ENCODE measurements at places on chromosomes 7 and 10.

GRCh38 chr7:34059136-34059828 lies 153.9 kb downstream of the BMPER start:
- DNase-seq, result no peak

- DNase-seq, result no peak
Measured at GRCh38 chr10:113907166-113907565, 52.7 kb downstream of the NHLRC2 start.

GRCh38 chr7:105149827-105150226 lies 135.8 kb downstream of the KMT2E start:
- DNase-seq, result peak; percentile 54

GRCh38 chr10:110067960-110068770 lies 60.4 kb downstream of the ADD3 start:
- no peak for DNase-seq

DNA sequence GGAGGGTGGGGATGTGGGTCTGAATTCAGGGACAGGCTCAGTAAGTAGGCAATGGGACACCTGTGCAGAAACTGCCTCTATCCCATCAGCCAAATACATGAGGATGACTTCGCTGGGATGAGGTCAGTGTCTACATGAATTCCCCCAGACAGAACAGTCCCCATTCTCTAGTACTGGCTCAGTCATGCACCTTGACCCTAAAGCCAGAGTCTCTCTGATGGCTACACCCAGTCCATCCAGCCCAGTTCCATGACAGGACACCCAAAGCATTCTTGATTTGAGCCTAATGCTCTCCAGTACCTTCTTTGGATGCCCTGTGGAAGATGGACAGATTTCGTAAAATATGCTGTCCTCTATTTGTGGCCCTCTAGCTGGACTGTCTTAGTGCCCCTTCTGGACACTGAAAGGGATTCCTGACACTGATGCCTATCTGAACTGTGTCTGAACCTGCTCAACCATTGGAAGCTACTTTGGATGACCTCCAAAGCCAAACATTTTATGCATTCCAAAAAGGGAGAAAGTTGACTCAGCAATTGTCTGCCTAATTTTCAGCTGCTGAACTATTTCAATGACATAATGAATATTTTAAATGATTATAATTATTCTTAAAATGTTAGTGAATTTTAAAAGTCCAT lies 14.6 kb downstream of the SFRP4 start:
- peak; percentile 74 for DNase-seq

DNA sequence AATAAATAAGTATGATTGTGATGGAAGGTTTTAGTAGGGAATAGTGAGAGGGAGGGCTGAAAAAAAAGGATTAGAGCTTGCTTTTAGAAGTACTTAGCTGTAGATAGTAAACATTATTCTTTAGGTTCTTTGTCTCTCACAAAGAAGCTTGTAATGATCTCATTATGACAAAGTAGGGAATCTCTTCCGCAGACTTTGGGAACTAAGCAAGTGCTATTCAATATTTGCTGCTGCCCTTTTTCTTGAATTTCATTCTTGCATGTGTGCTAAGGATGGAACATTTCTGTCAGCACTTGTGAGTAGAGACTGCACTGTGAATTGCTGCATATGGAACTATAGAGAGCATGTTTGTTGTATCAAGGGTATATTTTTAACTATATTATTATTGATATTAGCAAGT lies 173.4 kb downstream of the ST7 start:
- no peak for DNase-seq

DNA sequence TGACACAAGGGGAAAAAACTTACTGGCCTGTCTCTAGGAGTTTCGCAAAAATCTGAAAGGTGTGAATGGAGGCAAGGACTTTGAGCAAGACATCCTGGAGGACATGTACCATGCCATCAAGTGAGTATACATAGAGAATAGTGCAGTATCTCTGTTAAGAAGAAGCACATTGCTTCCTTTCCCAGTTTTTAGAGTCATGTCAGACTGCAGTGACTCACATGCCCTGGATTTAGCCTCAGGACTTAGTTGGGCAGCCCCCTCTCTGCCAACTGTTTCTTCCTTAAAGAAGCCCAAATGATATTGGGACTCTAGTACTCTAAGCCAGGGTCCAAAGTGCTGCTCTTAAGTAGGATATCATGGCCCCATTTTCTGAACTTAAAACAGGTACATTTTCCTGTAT lies 28.1 kb upstream of the NFKB2 start:
- no peak for DNase-seq

GRCh38 chr7:150753239-150753638 lies 16.0 kb downstream of the GIMAP5 start:
- DNase-seq, result no peak

- DNase-seq, result no peak
Measured at GRCh38 chr7:153404781-153405279, 645.3 kb downstream of the ACTR3B start.

- no peak for DNase-seq
Measured at GRCh38 chr10:104348601-104349000, 5.0 kb upstream of the CFAP58 start.

- no peak for DNase-seq
Measured at GRCh38 chr7:83947260-83947659, 247.3 kb downstream of the SEMA3A start.

- DNase-seq, result no peak
Measured at GRCh38 chr10:132371641-132372081, 25.3 kb upstream of the PWWP2B start.

DNA sequence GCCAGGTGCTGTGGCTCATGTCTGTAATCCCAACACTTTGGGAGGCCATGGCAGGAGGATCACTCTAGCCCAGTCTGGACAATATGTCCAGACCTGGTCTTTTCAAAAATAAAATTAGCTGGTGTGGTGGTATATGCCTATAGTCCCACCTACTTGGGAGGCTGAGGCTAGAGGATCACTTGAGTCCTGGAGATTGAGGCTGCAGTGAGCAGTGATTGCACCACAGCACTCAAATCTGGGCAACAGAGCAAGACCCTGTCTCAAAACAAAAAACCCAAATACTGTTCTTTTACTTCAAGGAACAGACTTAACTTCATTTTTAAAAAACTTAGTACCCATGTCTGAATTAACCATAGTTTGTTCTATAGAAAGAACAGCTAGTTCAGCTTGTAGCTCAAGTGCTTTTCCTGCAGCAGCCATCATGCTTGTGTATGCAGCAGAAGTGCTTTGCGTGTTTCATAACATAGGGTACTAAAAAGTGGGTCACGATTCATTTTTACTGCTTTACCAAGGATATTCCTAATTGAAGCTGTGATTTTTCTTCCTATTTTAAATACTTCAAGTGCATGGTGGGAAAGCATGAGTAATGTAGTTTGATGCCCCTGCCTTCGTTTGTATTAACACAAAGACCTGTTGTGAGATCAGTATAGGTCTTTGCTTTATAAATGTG lies 5.9 kb downstream of the EIF4H start:
- no peak for DNase-seq

- DNase-seq, result no peak
Measured at GRCh38 chr7:20519645-20520044, 95.8 kb upstream of the ABCB5 start.

- DNase-seq, result no peak
Measured at GRCh38 chr10:109327266-109327665, 596.0 kb downstream of the XPNPEP1 start.

- no peak for DNase-seq
Measured at GRCh38 chr10:51092402-51092801, 18.1 kb downstream of the PRKG1 start.

DNA sequence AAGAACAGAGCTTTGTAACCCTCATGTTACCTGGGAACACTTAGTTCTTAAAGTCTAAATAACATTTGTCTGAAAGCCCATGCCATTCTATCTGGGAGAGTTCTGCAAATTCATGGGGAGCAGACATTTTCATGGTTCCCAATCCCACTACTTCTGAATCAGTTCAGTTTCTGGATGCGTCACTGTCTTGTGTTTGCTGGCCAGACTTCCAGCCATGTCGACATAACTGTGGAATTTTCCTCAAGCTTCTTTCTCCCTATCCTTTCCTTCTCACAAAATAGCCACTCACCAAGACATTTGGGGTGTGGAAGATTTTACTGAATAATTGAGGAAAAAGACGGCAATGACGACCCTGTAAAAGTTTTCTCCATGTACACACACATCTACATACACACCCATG lies 272.5 kb downstream of the NEBL start:
- no peak for DNase-seq

GRCh38 chr10:116178086-116178605 lies 94.9 kb downstream of the GFRA1 start:
- DNase-seq, result no peak

GRCh38 chr7:27663989-27664331 lies 1.3 kb upstream of the HIBADH start:
- DNase-seq, result no peak

DNA sequence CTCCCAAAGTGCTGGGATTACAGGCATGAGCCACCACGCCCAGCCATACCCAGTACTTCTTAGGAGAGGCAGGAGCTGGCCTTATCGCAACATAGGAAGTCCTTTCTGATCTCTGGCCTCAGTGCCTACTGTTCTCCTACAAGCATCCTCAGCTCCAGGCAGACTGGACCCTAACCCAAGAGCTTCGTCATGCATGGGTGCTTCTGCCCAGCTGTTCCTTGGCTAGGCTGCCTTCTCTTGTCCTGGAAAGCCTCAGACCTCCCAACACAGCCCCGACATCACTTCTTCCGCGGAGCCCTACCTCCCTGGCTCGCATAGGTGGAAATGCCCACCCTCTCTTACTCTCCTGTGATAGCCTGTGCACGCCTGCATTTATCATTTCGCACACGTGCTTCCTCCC lies 15.8 kb downstream of the BCL7B start:
- no peak for DNase-seq

- no peak for DNase-seq
Measured at GRCh38 chr10:36455526-36456133, 669.8 kb upstream of the ANKRD30A start.

DNA sequence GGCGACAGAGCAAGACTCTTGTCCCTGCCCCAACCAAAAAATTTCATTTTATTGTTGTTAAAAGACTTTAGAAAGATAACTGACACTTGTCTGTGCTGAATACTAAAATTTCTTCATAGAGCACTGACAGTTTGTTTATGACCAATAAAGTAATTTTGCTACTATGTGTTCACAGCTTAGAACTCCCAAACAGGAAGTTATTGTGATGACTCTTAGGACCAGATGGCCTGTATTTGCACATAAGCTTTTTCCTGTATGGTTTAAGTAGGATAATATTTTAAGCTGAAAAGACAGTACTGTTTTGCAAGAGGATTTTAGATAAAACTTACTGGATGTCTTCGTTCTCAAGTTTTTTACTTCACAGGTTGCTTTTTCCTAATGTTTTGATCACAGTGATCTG lies 80.7 kb downstream of the MMRN2 start:
- peak; percentile 31 for DNase-seq

DNA sequence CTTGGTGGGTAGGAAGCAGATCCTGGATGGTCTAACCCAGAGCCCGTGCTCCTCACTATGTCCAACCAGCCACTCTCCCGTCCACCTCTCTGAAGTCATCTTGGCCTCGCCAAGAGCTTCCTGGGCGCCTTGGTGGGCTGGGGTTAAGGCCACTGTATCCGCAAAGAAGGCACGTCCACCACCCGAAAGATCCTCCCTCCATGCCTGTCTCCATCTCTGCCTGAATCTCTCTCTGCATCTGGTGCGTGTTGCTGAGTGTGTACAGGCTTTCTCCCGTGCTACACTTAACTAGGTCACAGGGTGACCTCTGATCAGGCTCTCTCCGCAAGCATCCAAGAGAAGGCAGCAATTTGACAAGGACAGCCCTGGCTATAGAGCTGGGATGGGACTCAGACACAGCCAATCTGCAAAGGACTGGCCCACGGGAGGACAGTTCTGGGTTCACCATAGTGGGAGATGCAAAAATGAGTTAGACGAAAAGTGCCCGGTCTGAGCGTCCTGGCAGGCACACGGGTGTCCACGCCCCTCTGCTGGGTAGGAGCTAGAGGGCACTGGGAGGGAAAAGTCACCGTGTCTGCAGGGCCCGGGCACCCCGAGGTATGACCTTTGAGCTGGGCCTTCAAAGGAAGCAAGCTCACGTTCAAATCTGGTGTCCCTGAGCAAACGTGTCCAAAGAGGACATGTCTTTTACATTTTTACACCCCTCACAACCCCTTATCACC lies 9.4 kb upstream of the RFC2 start:
- no peak for DNase-seq

GRCh38 chr10:86059892-86060291 lies 306.7 kb downstream of the GRID1 start:
- DNase-seq, result no peak

DNA sequence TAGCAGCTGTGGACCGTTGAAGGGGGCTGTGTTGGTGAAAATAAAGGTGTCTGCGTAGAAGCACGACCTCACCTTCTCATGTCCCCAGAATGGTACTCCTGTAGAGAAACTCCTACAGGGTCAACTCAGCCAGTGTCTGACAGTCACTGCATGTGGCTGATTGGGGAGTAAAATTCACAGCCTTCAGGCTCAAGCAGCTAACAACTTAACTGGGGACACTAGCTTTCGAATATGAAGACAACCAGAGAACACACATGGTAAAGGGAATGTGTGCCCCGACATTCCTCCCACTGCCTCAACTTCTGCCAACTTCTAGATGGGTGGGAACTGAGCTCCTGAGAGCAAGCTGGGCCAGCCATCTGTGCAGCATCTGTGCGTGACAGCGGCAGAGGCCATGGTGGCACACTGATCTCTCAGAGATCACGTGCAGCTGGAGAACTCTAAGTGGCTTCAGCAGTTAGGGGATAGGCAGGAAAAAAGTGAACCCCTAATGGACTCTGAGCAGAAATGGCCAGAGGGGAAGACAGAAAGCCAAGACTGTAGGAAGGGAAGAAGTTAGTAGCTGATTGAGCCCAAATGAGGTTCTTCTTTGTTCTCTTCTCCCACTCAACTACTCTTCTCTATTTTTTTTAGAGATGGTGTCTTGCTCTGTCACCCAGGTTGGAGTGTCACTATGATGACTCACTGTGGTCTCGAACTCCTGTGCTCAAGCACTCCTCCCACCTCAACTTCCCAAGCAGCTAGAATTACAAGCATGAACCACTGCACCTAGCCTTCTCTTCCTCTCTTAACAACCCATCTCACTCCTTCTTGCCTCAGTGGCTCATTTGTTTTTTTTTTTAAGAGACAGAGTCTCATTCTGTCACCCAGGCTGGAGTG lies 280.8 kb downstream of the ZEB1 start:
- no peak for DNase-seq

GRCh38 chr7:137717811-137718271 lies 128.9 kb downstream of the DGKI start:
- DNase-seq, result no peak
